T follicular helper cell (primary cell): ENCODE measurements at places on chromosomes 2 and 18.

DNA sequence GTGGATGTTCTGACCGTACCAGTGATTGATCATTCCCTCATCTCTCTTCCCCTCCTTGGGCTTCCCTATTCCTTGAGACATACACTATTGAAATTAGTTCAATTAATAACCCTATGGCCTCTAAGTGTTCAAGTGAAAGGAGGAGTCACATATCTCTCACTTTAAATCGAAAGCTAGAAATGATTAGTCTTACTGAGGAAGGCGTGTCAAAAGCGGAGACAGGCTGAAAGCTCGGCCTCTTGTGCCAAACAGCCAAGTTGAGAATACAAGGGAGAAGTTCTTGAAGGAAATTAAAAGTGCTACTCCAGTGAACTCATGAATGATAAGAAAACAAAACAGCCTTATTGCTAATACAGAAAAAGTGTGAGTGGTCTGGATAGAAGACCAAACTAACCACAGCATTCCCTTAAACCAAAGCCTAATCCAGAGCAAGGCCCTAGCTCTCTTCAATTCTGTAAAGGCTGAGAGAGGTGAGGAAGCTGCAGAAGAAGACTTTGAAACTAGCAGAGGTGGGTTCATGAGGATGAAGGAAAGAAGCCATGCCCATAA lies 144.4 kb upstream of the LYPD6 start:
- DNase-seq: no peak

GRCh38 chr2:157267476-157267875 lies 10.0 kb downstream of the GALNT5 start:
- no peak for DNase-seq

DNA sequence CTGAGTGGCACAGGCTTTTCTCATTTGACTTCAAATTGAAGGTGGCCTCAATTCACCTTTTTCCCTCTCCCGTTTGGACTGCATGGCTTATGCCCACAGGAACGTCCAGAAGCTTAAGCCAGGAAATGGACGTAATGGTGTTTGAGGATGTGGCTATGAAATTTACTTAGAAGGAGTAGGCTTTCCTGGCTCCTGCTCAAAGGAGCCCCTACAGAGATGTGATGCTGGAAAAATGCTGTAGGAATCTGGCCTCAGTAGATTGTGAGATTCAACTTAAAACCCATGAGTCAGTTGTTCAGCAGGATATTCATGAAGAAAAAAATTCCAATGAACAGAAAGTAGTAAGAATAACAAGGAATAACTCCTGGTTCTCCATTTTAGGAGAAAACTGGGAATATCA lies 129.0 kb downstream of the ICOS start:
- no peak for DNase-seq

DNA sequence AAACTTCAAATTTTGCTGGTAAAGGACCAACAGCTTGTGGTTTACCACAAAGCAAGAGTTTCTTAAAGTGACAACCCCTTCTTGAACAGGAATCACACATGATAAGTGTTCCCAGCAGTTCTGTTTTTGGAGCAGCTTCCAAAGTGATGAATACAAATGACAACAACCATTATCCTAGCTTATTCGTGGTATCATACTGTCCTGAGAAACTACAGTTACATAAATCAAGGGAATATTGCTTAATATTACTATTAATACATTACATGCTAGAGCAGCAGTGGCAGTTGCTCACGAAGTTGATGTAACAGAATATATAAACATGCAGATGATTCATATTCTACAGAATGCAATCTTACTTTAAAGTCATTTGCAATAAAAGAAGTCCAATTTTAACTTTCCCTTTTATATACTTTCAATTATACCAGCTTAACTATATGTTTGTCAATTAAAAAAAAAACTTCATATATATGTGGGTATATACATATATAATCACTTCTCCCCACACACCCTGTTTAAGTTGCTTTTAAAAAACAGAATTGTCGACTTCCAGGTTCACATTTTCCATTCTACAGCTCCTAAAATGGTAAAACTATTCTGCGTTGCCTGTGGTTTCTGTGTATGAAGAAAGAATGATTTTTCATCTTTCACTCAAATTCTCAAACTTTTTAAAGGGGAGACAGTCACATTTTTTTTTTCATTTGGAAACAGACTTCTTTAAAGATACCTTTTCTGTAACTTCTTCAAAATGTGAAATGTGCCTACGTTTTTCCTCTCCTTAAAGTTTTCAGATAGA lies 713.6 kb downstream of the TDRD15 start:
- DNase-seq: no peak

DNA sequence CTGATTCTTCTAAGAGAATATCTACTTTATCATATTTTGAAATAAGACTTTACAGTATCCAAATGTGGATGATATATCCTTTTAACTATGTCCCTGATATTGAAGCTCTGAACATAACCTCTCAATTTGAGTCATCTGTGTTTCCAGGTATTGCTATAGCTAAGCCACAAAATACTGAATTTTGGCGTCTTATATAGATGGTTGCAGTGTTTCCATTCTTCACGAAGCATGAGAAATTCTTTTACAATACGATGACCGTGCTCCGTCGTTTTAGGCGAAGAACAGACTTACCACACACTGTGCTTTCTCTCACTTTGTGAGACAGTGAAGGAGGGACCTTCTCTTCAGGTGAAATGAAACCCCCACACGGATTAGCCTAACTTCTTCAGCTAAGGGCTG lies 45.3 kb downstream of the LRRFIP1 start:
- no peak for DNase-seq

GRCh38 chr2:195638750-195639149 lies 18.3 kb upstream of the SLC39A10 start:
- DNase-seq: no peak

DNA sequence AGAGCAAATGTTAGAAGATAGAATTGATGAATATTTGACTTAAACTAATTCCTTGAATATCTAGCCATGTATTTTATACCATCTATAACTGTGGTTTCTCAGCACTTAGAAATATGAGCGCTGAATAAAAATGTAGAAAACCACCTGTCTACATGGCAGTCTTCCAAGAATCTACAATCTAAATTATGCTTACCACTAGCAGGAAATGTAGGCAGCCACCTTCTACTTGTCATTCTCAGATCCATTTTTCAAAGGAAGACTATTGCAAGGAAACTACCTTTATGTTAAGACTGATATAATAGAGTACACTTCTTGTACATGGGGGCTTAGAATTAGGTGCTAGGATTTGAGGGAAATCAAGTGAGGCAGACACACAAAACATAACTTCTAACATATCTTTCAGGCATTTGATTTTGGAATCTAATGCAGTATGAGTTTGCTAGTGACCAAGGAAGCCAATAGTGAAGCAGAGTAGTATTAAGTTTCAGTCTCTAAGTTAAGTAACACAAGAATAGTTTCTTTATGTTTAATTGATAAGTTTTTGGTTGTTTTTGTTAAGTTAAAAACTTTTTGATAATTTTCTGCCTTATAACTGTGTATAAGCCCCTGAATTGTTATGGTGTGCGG lies 175.9 kb upstream of the ITGA4 start:
- DNase-seq: no peak

DNA sequence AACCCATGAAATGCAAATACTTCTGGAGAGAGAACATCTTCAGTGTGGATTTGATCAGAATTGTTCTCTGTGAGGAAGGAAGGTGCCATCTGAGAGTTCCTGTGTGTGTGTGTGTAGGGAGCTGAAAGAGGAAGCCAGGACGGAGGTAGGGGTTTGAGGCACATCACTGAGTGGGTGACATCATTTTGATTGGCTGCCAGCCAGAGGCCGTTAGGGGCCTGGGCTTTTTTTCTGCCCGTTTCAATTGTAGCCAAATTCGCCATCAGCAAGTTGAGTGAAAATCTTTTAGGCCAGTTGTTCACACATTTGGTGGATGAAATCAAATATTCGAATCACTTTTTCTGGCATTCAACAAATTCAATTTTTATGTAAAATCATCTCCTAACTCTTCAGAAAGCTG lies 48.9 kb downstream of the TSN start:
- DNase-seq: no peak

DNA sequence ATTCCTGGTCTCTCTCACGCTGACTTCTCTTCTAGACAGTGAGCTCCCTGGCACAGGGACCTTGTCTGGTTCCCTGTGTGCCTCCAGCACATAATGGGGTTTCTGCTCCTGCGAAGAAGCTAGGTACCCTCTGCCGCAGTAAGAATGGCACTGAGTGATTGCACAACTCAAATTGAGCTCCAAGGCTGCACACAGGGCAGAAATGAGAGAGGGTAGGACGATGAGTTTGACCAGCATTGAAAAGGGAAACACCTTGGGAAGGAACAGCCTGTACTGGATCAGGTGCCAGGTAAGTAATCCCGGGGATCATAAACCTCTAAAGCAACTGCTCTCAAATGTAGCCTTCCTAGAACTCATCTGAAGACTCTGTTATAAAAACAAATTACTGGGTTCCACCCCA lies 21.0 kb upstream of the MSGN1 start:
- DNase-seq: no peak

GRCh38 chr2:21276163-21276562 lies 152.4 kb downstream of the TDRD15 start:
- DNase-seq: no peak

DNA sequence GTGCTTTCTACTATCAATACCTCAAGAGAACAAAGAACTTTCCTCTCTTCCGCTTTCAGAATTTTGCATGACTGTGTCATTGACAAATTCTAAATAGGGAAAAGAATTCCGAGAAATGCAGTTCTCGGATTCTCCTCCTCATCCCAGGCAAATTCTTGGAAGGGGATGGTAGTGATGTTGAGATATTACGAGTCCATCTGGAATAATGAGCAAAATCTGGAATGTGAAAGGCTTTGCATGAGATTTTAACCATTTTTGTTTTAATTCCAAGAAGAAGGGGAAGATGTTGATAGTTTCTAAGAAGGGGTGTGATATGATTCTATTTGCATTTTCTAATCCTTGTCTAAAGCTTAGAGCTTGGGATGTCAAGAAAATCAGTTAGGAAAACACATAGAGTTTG lies 127.1 kb upstream of the DOCK10 start:
- DNase-seq: no peak

DNA sequence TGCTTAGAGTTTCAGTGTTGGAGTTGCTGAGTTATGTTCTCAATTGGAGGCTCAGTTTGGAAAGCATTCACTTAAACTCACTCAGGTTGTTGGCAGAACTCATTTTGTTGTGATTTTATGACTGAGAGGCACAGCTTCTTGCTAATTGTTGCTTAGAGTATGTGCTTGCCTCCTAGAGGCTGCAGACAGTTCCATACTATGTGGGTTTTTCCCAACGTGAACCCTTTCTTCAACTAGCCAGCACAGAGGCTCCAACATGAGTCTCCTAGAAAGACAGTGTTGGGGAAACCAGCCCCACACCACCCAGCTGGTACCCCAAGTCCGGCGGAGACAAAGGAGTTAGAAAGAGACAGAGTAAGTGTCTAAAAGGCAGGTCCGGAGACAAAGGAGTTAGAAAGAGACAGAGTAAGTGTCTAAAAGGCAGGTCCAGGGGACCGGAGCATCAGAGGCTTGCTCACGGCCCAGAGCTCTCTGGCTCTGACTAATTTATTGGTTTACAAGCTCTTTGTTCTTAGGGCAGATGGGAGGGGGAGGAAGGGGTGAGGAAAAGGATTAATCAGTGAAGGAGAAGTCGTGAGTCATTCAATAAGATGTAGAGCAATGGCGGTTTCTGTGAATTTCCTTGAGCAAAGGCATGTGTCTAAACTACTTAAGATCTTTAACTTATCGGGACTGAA lies 999.7 kb upstream of the LRRTM1 start:
- DNase-seq: no peak

DNA sequence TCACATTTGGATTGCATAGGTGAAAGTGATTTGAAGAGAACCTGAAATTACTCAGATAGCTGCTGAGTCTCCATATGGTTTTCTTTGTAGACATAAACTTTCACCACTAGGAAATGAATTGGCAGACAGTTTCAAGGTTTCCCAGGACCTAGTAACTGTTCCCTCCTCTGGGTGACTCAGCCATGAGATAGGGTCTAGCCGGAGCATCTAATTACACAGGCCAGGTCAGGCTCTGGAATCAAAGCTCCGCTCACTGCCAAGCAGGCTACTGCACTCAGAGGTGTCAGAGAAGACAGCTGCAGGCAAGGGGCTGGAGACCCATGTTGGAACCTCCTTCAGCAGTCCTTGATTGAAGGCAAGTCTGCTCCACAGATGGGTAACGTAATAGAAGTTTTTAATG lies 429.2 kb downstream of the TNS1 start:
- DNase-seq: no peak

DNA sequence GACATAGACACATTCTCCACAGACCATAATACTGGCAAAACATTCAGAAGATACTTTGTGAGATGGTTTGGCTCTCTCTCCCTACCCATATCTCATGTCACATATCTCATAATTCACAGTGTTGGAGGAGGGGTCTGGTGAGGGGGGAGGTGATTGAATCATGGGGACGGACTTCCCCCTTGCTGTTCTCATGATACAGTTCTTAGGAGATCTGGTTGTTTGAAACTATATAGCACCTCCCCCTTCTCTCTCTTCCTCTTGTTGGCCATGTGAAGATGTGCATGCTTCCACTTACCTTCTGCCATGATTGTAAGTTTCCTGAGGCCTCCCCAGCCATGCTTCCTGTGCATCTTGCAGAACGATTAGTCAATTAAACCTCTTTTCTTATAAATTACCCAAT lies 61.1 kb downstream of the HK2 start:
- no peak for DNase-seq

- no peak for DNase-seq
These were observed 10.0 kb downstream of the SH3BP4 start for GRCh38 chr2:234961784-234962183.

DNA sequence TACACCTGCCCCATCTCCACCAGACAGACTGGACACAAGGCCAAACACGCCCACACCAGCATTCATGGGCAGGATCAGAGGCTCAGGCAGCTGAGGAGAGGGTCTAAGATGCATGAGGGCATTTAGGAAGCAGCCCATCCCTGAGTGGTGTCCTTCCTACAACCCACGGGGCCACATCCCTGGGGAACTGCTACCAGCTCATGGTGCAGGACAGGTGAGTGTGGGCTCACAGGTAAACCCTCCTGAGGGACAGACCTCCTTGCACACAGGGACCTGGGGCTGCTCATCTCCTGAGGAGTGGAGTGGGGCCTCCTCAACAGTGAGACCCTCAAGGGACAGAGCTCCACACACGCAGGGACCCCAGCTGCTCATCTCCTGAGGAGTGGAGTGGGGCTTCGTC lies 14.6 kb downstream of the PARD6G start:
- DNase-seq: no peak

DNA sequence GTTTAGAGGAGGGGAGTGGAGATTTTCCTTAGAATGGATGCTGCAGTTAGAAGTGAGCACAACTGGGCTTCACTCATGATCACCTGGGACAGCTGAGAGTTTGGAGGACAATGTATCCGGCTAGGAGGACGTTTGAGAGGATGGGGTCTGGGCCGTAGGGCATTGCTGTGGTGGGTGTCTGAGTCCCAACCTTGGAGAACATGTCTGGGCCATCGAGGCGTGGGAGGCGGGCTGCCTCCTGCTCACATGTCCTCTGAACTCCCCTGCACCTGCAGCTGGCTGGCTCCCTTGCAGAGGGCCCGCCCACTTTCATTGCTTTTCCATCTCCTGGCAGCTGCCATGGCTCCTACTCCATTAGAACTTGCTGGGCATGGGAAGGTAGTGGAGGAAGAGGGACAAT lies 203.0 kb upstream of the PXDN start:
- DNase-seq: no peak

- DNase-seq: no peak
These were observed 524.8 kb upstream of the DSEL start for GRCh38 chr18:68041327-68041726.

- no peak for DNase-seq
These were observed 170.7 kb upstream of the FSIP2 start for GRCh38 chr2:185567940-185568339.

- no peak for DNase-seq
These were observed 43.4 kb downstream of the RAB31 start for GRCh38 chr18:9751371-9752031.

- no peak for DNase-seq
These were observed 511.4 kb downstream of the RNF144A start for GRCh38 chr2:7428454-7429204.
